ENCODE measurements at places on chromosomes 11 and 22. TPM values are rescaled to one million over a fixed set of nuclear protein-coding genes. Genes with fewer than 3 reads are reported as not detected.

- no peak for DNase-seq
These were observed 11.4 kb downstream of the FLI1 start for GRCh38 chr11:128705124-128705920.

GRCh38 chr11:57675176-57675941 lies 7.4 kb downstream of the ZDHHC5 start:
- no peak for DNase-seq

The FDXACB1 gene
- total RNA-seq = 2.6 TPM

The NXPE1 gene
- total RNA-seq = 0.25 TPM

DNA sequence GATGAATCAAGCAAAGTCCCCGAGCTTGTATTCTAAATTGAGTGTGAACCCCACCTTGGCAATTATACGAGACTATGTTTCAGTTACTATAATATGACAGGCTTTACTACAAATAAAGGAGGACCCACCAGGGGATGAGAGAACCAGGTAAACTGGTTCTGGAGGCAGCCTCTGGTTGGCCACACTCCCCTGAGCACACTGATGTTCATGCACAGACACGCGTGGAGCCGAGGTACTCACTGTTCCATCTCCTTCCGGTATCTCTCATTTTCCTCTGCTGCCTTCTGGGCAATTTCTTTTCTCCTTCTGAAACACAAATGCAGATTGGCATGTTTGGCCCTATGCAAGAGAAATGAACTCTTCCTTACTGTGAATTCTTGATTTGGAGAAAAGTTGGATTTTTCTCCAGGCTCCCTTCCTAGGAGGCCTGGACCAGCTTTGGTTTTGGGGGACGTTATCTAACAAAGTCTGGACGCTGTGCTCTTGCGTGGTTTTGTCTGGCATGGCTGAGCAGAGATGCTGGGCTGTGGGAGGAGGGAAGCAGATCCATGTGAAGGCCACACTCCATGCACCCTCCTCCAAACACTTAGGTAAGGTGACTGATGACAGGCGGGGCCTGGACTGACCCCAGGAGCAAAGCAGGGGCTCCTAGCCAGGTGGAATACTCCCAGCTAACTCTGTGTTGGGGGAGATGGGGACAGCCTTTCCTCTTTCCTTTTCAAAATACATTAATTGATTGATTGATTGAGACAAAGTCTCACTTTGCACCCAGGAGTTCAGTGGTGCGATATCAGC lies 22.9 kb downstream of the USH1C start:
- no peak for DNase-seq

The SCUBE1 gene
- 7.1 TPM for total RNA-seq

The SYTL2 gene
- total RNA-seq = 187 TPM

The NRIP3 gene
- total RNA-seq = 1.6 TPM

The KIAA0930 gene
- 55.4 TPM for total RNA-seq

GRCh38 chr22:33971561-33971961 lies 51.3 kb upstream of the LARGE1 start:
- no peak for DNase-seq

GRCh38 chr11:63945477-63946163 lies 6.8 kb downstream of the NAA40 start:
- peak; percentile 82 for DNase-seq

The RELT gene
- 8.7 TPM for total RNA-seq

The P2RY2 gene
- total RNA-seq = 9.7 TPM

DNA sequence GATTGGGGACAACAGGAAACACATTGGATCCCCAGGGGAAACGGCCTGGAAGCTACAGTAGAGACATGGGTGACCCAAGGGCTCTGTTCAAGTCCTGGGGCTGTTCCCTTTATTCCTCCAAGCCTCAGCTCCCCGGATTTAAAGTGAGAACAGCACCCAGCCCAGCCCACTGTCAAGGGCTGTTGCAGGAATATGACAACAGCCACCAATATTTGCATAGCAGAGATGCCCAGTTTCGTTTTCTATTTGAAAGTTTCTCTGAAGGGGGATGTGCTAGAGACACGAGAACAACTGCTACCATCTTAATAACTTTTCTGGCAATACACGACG lies 81.1 kb upstream of the WNT7B start:
- no peak for DNase-seq

- no peak for DNase-seq
These were observed 21.8 kb downstream of the SERPING1 start for GRCh38 chr11:57619331-57619730.

The EFCAB6 gene
- 11.8 TPM for total RNA-seq

GRCh38 chr11:119810478-119811232 lies 81.7 kb upstream of the NECTIN1 start:
- no peak for DNase-seq

The MS4A7 gene
- total RNA-seq = 47.6 TPM

DNA sequence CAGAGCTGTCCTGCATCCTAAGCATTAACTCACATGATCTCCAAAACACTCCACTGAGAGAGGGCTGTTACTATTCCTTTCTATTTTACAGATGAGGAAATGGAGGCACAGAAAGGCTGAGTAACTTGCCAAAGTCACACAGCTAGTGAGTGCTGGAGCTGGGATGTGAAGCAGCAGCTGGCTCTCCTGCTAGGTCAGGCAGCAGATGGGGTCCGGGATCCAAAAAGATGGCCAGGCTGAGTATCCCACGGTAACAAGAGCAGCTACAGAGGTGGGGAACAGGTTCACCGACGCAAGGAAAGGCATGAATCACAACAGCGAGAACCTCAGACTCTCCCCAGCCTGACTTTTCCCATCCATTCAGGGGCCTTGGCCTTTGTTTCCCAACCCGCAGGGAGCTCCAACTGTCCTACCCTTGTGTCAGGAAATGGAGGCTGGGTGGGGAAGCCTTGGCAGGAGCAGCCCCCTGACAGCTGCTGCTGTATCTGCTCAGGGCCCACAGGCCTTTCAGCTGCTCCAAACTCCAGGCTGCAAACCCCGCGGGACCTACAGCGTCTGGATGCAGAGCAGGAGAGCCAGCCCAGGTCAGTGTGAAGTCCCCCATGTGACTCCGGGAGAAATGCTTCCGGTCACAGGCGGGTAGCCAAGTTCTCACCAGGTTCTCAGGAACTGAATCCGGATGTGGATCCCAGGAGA lies 29.5 kb downstream of the DKK3 start:
- DNase-seq = peak; percentile 81

The GNB1L gene
- total RNA-seq = 4.4 TPM

The P2RX3 gene
- total RNA-seq = not detected

- DNase-seq = peak; percentile 66
These were observed 25.6 kb upstream of the SUSD2 start for GRCh38 chr22:24155627-24156140.

The HINFP gene
- 29.1 TPM for total RNA-seq

DNA sequence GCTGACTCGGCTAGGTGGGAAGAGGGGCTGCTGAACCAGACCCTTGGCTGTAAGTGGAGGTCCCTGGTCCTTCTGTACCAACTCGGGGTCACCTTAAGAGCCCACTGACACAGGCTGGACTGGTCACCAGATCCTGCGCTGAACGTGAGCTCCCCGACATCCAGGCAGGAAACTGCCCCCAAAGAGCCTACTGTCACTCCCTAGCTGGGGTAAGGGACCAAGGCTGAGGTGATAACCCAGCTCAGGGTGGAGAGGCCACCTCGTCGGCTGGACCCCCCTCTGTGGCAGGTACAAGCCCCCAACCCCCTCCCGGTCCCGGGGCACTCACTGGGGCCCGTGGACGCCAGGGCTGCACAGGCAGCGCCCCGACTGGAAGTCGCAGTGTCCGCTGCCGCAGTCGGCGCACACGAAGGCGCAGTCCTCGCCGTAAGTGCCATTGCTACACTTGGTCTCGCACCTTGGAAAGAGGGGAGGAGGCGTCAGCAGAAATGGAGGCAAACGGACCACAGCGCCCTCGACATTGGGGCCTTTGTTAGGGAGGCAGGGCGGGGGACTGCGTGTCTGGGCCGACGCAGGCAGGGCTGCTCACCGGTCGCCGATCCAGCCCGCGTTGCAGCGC lies 7.4 kb downstream of the SCARF2 start:
- DNase-seq = no peak

The APOBEC3F gene
- 16.3 TPM for total RNA-seq

DNA sequence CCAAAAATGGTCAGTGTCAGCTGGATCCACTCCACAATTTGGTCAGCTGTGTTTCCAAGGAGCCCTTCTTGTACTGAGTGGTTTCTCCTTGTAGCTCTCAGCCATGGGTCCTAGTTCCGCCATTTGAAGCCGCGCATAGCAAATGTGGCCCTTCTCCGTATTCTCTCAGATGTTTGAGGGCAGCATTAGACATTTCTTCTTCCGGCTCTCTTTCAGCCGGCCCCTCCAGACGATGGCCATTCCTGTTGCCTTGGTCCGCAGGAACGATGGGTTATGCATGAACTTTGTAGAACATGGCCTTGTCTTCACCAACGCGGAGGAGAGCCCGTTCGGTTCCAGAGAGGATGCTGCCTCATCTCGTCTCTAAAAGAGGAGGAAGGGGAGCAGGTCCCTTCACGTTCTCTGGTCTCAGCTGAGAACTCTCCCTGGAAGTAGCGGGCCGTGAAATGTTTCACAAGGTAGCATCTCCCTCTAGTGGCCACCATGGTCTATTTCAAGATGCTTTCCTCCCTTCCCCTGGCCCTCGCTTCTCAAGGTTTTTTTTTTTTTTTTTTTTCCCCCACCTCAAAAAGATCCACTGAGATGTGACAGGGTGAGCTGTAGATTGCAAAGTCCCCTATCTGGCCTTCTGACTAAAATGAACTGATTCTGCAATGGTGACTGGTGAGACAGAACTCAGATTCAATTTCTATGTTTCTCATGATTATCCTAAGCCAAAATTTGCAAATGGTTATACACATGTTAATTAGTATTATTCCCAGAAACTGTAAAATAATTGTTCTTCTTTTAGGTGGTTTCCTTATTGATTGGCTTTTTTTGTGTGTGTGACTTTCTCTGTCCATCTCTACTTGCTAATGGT lies 19.8 kb upstream of the PLET1 start:
- DNase-seq = peak; percentile 73

DNA sequence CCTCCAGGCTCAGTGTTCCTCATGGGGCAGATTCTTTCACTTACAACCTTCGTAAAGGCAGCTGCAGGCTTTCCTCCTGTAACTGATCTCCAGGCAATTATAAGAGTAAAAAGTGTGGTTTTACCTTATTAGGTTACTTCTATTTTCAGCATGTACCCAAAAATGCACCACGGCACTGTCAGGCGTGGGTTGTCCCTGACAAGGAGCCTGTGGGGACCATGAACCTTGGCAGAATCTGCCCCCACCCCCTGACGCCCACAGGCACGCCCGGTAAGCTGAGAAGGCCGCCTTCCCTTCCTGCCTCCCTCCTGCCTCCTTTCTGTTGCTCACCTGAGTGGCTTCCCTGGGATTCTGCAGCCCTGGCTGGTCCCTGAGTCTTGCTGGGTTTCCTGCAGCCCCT lies 1383.3 kb downstream of the TBC1D22A start:
- no peak for DNase-seq

- no peak for DNase-seq
These were observed 13.9 kb downstream of the STX3 start for GRCh38 chr11:59769111-59769510.

The VSTM5 gene
- total RNA-seq = 0.41 TPM

The YAP1 gene
- 106 TPM for total RNA-seq

The MMP3 gene
- total RNA-seq = 0.44 TPM

DNA sequence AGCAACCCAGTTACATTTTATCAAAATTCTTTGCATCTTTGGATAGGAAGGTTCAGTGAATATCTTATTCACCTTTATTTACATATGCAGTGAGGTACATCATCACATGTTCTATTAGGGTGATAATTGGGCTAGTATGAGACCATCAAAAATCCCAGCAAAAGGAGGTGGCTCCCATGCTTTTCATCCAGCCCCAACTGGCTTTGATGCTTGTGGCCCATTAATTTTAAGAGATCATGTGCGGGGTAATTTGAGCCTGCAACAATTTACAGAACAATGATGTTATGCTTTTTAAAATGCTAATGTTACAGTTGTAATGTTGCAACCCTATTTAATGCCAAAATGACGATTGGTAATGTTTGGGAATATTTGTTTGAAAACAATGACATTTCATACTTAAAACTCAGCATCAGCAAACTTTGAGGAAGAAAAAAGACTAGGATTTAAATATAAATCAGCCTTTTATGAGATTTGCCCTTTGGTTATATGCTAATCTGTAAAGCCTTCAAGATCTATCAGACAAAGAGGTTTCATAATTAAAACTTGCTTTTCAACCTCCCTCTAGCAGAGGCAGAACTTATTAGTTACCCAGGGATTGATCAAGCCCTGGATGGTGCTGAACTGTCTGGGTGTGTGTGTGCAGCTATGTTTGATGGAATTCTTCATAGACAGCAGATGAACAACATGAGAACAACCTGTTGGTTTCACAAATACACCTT lies 183.5 kb upstream of the SORL1-AS1 start:
- no peak for DNase-seq

DNA sequence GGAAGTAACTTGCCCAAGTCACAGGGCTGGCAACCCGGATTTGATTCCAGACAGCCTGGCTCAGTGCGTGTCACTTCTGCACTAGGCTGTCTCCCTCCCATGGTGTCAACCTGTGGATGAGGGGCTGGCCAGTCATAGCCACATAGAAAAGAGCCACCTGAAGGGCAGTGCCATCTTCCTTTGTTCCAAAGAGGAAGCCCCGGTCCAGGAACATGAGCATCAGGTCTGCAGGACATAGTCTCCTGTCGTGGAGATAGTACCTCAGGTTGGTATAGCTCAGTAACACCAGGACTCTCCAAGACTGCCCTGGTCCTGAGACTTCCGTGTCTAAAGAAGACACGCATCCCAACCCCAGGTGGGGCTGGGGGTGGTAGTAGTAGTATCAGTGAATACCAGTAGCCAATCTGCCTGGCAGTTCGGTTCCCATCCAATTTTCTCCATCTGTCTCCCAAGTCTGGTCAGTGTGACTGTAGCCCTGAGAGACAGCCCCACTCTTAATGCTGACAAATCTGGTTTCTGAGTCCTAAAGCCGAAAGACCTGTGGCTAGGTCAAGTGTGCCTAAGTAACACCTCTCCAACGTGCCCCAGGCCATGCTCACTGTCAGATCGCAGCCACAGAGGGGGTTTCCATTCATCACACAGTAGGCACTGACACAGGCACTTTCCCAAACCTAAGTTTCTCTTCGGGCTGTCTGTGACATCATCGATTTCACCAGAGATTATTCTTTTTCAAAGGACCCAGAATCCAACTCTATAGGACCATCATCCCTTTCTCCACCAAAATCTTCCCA lies 33.1 kb downstream of the C11orf58 start:
- DNase-seq = no peak

The TESMIN gene
- total RNA-seq = 8.7 TPM

GRCh38 chr11:70073871-70074371 lies 4.2 kb upstream of the ANO1 start:
- no peak for DNase-seq

- no peak for DNase-seq
These were observed 81.5 kb downstream of the FBLN1 start for GRCh38 chr22:45584121-45584570.

The EHF gene
- total RNA-seq = 65.5 TPM

DNA sequence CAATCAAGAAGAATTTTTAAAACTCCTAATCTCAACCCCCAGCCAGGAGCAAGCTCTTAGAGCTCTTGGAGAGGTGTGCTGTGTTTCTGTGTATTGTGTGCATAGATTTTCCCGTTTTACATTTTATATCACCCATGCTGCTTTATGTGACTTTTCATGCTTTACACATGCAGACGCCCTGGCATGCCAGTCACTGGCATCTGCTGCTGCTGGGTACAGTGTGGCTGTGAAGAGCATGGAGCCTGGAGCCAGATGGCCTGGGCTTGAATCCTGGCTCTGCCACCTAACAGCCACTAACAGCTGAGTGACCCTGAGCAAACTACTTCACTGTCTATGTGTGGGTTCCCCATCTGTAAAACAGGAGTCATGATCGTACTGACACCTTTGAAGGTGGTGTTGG lies 23.1 kb downstream of the POLR3H start:
- no peak for DNase-seq

Data from kidney (tissue), 22 donors.